AG08395 (cell line): ENCODE measurements at places on chromosomes 7 and 10.

DNA sequence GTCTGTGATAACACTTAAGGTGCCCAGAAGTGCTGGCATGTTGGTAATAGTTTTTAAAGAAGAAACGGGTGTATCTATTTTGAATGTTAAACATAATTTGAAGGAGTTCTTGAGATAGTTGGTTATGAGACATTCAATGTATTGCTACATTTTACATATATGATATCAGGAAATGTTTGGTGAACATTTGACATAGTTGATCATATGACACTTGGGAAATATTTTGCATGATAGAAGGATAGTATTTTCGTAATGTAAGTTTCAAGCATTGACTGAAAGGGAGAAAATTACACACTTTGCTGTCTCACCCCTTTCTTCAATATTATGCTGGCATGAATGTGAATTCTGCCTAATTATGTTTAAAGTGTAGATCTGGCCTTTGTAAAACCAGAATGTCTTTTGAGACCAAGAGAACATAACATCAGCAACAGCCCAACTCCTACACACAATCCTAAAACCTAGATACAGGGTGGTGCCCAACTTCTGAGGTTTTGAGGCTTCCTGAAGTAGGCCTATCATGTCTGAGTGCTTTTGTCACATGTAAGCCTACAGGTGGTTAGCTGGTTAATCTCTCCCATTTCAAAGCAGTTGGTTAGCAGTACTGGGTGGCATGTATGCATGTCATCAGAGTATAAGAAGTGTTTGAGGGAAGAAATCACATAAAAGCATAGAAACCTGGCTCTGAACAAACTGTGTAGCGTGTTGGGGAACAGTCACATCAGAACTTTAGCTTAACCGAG is 2.1 kb downstream of the ADD3 start:
- no peak for DNase-seq

GRCh38 chr10:45514291-45515270 is 140.6 kb downstream of the ALOX5 start:
- peak; percentile 33 for DNase-seq

GRCh38 chr10:12655940-12656339 is 306.6 kb downstream of the CAMK1D start:
- DNase-seq = no peak

DNA sequence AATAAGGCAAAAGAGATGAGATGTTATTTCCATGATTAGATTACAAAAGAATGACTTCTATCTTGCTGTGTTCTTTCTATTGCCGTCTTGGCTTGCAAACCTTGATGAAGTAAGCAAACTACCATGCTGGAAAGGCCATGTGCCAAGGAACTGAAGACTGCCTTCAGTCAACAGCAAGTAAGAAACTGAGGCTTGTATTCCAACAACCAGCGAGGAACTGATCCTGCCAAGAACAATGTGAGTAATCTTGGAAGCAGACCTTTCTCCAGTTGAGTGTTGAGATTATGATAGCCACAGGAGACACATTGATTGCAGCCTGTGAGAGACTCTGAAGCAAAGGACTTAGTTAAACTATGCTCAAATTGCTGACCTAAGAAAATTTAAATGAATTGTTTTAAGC is 164.6 kb upstream of the GRM3 start:
- DNase-seq = no peak

- DNase-seq = no peak
Measured at GRCh38 chr10:34150103-34150502, 665.0 kb downstream of the PARD3 start.

DNA sequence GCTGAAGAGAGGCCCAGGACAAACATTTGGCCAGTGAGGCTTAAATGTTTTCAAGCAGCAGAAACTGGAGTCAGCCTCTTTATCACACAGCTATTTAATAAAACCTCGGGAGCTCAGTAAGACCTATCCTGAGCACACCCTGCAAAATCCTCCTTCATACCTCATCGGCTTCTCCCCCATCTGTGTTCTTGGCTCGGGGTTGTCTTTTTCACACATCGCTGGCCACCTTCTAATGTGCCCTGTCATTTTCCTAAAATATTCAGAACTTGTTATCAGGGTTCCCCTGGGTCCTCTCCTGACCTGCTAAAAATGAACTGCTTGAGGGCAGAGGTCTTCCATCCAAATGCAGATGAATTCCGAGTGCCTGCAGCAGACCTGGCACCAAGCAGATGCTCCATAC is 310.3 kb upstream of the AKR1E2 start:
- no peak for DNase-seq
